ENCODE measurements at places on chromosomes 3 and 15. TPM values are rescaled to one million over a fixed set of nuclear protein-coding genes. Genes with fewer than 3 reads are reported as not detected.

EMC7 gene
- total RNA-seq: 46.6 TPM

SPTBN5 gene
- 0.57 TPM for total RNA-seq

ZDHHC19 gene
- not detected for total RNA-seq

DNA sequence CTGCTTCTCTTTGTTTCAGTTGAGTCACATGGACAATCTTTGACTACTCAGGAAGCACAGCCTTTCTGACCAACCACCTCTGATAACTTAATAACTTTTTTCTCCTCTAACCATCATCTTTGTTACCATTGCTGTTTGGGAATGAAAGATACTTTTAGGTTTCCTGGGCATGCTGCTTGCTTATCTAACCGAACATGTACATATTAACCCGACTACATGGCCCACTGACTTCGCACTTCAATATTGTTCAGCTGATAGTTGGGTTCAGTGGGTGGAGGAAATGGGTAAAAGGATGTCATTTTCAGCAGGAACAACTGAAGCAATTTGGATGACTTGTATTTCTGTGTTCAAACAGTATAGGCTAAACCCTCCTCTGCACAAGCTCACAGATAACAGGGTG is 214.3 kb downstream of the SQOR start:
- DNase-seq: no peak

GRCh38 chr3:146929696-146930095 is 324.6 kb upstream of the PLSCR5 start:
- DNase-seq: peak; percentile 65

DNA sequence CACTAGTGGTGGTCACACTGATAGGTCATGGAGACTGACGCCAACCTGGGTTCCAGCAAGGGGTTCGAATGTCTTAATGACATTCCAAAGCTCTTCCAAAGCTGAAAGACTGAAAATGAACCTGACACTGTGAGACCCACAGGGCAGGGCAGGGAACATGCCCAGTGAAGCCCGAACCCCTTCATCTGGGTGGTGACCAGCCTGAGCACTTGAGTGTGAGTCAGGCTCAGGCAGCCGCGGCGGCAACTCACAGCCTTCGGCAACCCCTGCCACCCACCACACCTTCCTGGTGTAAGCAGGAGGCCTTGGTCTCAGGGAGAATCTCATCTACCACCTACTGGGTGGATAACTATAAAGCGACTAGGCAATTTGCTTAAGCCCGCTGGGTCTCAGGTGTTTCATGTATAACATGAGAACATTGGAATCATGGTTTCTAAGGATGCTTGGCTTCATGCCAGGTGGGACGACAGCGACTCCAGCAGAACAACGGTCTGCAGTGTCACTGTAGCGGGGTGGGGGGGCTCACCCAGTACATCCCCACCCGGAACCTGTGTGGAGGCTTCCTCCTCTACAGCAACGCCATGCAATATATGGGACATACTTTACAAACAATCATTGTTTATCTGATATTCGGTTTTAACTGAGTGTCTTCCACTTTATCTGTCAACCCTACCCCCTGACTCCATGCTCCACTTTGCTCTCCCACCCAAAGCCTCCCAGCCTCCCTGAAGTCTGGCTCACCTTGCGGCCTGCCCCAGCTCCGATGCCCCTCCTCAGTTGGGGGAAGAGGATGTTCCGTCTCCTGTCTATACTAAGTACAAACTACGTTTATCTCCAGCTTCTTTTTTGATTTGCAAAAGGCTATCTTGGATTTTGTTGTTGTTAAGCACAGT is 125.0 kb upstream of the MEF2A start:
- no peak for DNase-seq
